Ovary (tissue), 10 donors: ENCODE measurements at places on chromosomes 3 and 15.

DNA sequence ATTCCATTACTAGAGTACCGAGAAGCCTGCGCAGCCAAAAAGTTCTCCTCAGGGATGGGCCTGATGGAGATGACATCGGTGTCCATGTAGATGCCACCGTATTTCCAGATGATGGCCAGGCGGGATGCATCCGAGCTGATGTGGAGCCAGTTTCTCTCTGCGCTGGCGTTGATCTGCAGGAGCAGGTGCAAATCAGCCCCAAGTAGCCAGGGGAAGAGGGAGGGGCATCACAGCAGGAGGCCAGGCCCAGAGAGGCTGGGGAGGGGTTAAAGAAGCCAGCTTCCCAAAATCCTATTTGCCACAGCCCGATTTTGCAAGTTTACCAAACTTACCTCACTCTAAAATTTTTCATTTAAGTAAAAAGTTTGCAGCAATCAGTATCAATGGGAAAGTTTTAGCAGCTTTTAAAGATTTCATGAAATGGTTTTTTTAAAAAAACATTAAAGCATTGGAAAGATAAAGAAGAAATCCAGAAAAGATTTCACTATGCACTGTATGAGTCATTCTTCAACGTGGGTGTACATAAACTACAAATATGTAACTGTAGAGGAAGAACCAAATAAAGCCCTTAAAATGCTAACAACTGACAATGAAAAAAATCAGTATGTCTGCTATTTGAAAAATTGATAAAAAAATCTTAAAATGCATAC is 7.4 kb downstream of the A4GNT start:
- no peaks in the 10 kb centered on the region for H3K36me3 ChIP-seq
- no peak overlapping the region for H3K27ac ChIP-seq
- DNase-seq: no peak

DNA sequence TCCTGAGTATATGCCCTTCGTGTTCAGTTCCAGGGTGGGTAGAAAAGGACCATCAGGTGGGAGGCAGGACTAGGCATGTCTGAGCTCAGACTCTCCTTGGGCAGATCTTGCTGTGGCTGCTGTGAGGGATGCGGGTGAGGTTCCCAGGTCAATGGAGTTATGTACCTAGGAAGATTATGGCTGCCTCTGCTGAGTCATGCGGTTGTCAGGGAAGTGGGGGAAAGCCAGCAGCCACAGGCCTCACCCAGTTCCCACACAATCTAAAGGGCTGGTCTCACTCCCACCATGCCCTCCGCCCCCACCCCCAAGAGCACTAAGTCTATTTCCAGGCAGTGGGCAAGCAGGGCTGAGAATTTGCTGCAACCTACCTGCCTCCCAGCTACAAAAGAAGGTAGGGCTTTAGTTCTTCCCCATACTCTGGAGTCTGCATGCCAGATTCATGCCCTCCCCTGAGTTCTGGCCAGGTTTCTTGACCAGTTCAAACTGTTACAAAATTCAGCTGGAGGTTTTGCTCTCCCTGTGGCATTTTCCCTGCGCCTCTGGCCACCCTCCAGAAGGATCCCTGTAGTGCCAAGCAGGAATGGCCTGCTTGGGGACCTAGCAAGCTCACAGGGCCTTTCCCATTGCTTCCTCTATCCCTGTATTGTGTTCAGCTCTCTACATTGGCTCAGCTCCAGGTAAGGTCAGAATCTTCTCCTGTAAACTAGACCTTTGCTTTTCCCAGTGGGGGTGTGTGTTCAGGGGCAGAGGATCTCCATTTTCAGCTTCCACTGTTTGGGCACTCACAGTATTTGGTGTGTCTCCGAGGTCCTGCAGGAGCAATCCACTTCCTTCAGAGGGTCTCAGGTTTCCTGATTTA is 12.7 kb upstream of the TMCO5A start:
- no peaks in the 10 kb centered on the region for H3K27me3 ChIP-seq
- H3K36me3 ChIP-seq: no peaks in the 10 kb centered on the region
- no peak overlapping the region for H3K4me3 ChIP-seq
- DNase-seq: no peak
- no peak overlapping the region for H3K27ac ChIP-seq
- no peaks in the 10 kb centered on the region for H3K4me1 ChIP-seq

GRCh38 chr15:69697916-69698315 is 245.3 kb downstream of the RPLP1 start:
- H3K27me3 ChIP-seq: no peaks in the 10 kb centered on the region
- H3K36me3 ChIP-seq: no peaks in the 10 kb centered on the region
- no peak overlapping the region for H3K4me3 ChIP-seq
- no peak overlapping the region for H3K27ac ChIP-seq

DNA sequence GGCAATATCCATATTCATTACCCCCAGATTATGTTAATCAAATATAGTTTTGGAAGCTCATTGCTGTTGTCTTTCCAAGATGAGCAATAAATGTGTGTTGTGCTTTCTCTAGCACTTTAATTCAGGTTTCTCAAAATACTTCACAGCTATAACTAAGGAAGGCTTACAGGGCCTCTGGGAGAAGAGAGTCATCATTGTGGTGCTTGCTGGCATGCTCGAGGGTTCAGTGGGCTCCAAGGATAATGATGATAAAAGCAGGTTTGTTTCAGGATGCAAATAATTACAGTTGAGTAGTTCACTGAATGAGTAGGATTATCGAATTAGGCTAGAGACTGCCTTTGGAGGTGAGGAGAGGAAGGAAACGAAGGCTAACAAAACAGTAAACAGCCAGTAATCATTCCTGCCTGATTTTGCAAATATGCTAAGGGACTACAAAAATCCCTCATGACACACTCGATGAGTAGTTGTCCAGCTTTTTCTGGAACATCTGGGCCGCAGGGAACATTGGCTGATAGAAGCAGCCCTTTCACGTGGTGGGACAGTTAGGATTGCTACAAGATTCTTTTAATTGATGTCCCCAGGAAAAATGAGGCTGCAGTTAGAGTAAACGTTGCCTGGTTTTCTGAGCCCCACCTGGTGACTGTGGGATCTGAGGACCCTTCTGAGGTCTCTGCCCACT is 54.1 kb downstream of the SLC7A14 start:
- no peak overlapping the region for H3K27ac ChIP-seq
- DNase-seq: no peak
- no peak overlapping the region for H3K4me3 ChIP-seq
- no peaks in the 10 kb centered on the region for H3K27me3 ChIP-seq
- peaks cover 2% of the 10 kb centered on the region for H3K4me1 ChIP-seq

DNA sequence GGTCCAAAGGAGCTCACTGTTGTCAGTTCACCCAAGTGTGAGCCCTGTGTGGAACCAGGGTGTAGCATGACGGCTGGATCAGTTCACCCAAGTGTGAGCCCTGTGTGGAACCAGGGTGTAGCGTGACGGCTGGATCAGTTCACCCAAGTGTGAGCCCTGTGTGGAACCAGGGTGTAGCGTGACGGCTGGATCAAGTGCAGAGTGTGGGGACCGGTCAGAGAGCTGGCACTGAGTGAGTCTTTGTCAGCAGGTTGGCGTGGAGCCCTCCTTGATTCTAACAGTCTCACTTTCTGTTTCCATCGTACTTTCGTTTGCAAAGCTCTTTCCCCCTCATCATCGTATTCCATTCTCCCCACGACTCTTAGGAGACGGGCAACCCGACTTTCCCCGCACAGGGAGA is 57.9 kb upstream of the DLG1 start:
- no peak overlapping the region for H3K4me3 ChIP-seq
- H3K36me3 ChIP-seq: no peaks in the 10 kb centered on the region
- DNase-seq: no peak
- no peaks in the 10 kb centered on the region for H3K27me3 ChIP-seq
- H3K4me1 ChIP-seq: peaks cover 11% of the 10 kb centered on the region

GRCh38 chr3:131397889-131398288 is 16.3 kb downstream of the NUDT16 start:
- H3K27ac ChIP-seq: no peak overlapping the region
- no peaks in the 10 kb centered on the region for H3K27me3 ChIP-seq
- H3K36me3 ChIP-seq: no peaks in the 10 kb centered on the region
- H3K4me1 ChIP-seq: no peaks in the 10 kb centered on the region
- no peak overlapping the region for H3K4me3 ChIP-seq
